ENCODE measurements at places on chromosomes 7 and 10.

- DNase-seq = peak; percentile 68
These were observed 161.6 kb upstream of the PRSS1 start for GRCh38 chr7:142587578-142588191.

- no peak for DNase-seq
These were observed 10.0 kb upstream of the STAMBPL1 start for GRCh38 chr10:88870089-88870488.

DNA sequence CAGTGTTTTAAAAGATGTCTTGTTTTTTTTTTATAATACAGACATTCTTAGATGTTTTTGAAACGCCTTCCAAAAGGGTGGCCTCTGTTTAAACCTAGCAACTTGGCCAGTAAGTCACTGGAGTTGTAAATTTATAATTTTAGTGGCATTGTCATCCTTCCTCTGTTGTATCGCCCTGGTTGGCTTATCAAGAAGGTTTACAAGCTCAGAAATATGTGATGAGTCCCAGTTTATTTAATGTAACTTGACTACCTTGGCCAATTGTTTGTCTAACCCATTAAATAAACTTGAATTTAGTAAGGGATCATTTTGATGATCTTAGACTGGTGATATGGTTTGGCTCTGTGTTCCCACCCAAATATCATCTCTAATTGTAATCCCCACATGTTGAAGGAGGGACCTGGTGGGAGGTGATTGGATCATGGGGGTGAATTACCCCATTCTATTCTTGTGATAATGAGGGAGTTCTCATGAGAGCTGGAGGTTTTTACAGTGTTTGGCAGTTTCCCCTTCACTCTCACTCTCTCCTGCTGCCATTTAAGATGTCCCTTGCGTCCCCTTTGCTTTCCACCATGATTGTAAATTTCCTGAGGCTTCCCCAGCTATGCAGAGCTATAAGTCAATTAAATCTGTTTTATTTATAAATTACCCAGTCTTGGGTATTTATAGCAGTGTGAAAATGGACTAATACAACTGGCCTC, 13.4 kb upstream of the NT5C3A start:
- DNase-seq = no peak

- no peak for DNase-seq
These were observed 42.6 kb upstream of the LRRC4 start for GRCh38 chr7:128073671-128074310.

DNA sequence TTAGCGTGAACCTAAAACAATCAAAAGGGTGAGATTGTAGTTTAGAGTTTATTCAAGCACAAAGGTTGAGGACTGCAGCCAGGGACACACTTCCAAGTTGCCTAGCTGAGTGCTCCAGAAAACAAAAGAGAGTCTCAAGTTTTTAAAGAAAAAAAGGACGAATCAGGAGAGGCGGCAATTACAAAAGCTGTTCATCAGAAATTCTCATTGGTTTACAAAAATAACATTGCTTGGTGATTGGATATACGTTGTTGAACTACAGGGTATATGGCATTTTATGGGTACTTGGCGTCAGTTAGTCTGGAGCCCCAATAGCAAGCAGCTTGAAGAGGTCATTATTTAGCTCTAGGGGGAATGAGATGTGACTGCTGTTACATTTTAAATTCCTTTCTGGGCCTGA, 11.5 kb downstream of the ZNF438 start:
- DNase-seq = no peak

- no peak for DNase-seq
These were observed 872 bp downstream of the FAM131B start for GRCh38 chr7:143361552-143362130.

DNA sequence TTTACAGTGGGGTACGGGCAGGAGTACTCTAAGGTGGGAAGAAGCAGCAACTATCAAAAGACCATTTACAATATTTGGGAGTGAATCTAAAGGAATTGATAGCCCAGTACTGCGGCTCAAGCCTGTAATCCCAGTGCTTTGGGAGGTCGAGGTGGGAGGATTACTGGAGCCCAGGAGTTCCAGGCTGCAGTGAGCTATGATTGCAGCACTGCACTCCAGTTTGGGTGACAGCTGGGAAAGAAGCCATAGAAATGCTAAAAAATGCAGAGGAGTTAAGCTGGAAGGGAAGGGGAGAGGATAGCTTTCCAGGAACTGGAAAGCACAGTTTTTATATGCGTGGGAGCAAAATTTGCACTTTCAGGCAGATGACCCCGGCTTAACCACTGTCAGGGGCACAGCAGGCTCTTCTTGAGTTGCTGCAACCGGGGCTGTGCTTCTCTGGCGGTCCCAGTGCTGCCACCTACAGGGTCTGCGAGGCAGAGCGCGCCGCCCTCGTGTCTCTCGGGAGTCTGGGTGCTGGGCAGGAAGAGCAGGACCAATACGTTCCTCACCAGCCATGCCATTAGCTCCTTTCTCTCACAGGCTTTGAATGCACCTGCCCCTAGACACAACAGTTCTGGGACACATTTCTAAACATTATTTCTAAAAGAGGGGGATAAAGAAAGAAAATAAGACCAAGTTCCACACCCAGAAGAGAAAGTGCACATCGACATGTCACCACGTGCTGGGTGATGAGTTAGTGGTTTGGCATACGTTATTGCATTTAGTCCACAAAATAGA, 10.1 kb upstream of the BMPER start:
- DNase-seq = no peak

- DNase-seq = no peak
These were observed 4.0 kb downstream of the VENTX start for GRCh38 chr10:133241501-133242205.

GRCh38 chr7:7214398-7215347, 32.3 kb downstream of the C1GALT1 start:
- DNase-seq = no peak

GRCh38 chr7:42186151-42186550, 50.9 kb downstream of the GLI3 start:
- DNase-seq = no peak

DNA sequence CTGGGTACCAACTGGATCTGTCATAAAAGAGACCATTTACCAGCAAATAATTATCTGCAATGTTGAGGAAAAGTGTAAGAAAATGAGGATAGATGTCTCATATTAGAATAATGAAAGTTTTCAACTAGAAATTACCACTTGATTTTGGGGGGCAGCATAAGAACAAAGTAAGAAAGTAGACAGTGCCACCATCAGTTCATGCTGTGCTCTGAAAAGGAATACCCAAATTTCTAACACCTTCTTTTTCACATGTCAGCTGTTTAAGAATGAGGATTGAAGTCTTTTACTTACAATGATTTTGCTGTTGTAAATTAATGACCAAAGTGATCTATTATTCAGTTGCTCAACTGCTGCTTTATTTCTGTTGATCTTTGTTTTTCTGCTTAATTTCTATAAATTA, 578.3 kb downstream of the ETV1 start:
- no peak for DNase-seq

DNA sequence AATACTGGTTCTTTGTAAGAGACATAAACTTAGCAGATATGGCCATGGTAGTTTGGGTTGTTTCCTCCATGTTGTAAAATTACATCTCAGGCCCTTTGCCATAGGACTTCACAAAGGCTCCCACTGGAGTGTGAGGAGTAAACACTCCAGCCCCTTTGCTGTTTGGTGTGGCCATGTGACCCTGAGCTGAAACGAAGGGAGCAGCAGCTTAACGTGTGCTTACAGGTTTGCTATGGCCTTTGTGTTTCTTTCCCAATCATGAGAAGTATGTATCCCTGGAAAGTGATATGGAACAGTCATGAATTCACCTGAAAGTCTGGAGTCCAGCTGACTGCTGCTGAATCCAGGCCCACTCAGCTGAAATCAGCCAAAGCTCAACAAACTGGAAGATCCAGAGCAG, 23.8 kb upstream of the SFTPA1 start:
- no peak for DNase-seq

- DNase-seq = no peak
These were observed 622 bp upstream of the P4HA1 start for GRCh38 chr10:73097305-73097670.

All from stromal cell of bone marrow (primary cell).